A549 treated with Mapracorat at 1 μM for 4 hours (cell line): ENCODE measurements at places on chromosomes 5 and 9. TPM values are rescaled to one million over a fixed set of nuclear protein-coding genes. Genes with fewer than 3 reads are reported as not detected.

Gene ACOT12
- total RNA-seq, result 0.23 TPM in 1 of 5 replicates, not detected in the others

Gene CXCL14
- total RNA-seq, result 0.09 to 0.24 TPM (median 0.17 TPM) in 3 of 5 replicates, not detected in the others

Gene EGFLAM
- 0.12 to 0.26 TPM (median 0.22 TPM) in 4 of 5 replicates, not detected in the other for total RNA-seq

Gene CDHR2
- total RNA-seq, result 0.09 to 0.19 TPM (median 0.14 TPM) in 4 of 5 replicates, not detected in the other

Gene MAMDC4
- 1.6 to 5.3 TPM (median 3.7 TPM) in 5 replicates for total RNA-seq

Gene HTR1A
- not detected in 5 replicates for total RNA-seq

Gene AJM1
- total RNA-seq, result 3.3 to 4.7 TPM (median 4.6 TPM) in 5 replicates

Gene BRINP1
- total RNA-seq, result 0.09 to 0.29 TPM (median 0.19 TPM) in 5 replicates

Gene GLRA1
- not detected in 5 replicates for total RNA-seq

Gene ZDHHC11B
- total RNA-seq, result 1.1 to 1.7 TPM (median 1.5 TPM) in 5 replicates

Gene FAM53C
- 17.3 to 21.6 TPM (median 19.5 TPM) in 5 replicates for total RNA-seq

Gene LRRC26
- 0.59 to 2.0 TPM (median 1.8 TPM) in 5 replicates for total RNA-seq

Gene LCN9
- not detected in 5 replicates for total RNA-seq

Gene NFIB
- total RNA-seq, result 8.0 to 11.8 TPM (median 10.4 TPM) in 5 replicates

Gene S1PR3
- 70.4 to 85.7 TPM (median 79.0 TPM) in 5 replicates for total RNA-seq

Gene ROPN1L
- 1.1 to 2.9 TPM (median 2.6 TPM) in 5 replicates for total RNA-seq

Gene PCDHGC3
- 5.1 to 6.3 TPM (median 5.9 TPM) in 5 replicates for total RNA-seq

Gene C5orf58
- not detected in 5 replicates for total RNA-seq

Gene SUSD3
- total RNA-seq, result 0.56 to 1.6 TPM (median 0.66 TPM) in 5 replicates

Gene NR2F1-AS1
- total RNA-seq, result 1.9 to 4.7 TPM (median 3.7 TPM) in 5 replicates

Gene PRUNE2
- 0.26 TPM in 1 of 5 replicates, not detected in the others for total RNA-seq
